ENCODE measurements at places on chromosomes 7 and 10.
A peak's percentile ranks its signal among the peaks of the same experiment; 100 is the strongest.

DNA sequence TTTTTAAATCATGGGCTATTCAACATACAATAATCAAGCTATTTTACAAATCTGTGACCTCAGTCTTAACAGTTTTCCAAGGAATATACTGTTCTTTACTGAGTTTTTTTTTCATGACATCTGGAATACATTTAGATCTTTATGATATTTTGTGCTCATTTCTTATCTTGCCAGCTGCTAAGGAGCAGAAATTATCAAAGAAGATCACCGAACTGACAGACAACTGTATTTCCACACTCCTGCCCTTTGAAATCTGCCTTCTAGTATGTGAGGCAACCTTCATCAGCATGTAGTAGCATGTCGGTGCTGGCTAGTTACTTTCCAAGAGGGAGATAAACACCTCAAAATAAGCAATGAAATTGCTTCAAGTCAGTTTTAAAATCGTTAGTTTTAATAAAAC lies 66.4 kb downstream of the NHLRC2 start:
- no peak for DNase-seq

DNA sequence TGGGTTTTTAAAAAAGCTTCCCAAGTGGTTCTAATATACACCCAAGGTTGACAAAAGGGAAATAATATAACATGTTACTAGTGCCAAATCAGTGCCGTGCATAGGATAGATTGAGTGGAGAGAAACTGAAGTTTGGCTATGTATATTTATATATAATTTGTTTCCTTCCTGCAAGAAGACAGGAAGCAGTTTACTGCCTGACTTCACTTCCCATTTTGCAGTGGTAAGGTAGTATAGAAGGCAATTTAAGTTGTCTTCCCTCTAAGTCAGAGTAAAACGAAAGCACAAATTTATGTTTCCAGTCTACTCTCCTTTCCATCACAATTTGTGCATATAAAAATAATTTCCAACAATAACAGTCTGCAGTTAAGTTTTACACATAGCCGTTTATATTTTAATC lies 3.4 kb upstream of the HYCC1 start:
- DNase-seq: no peak

GRCh38 chr7:66145400-66146104 lies 30.9 kb downstream of the CRCP start:
- peak; percentile 48 for DNase-seq

- DNase-seq: no peak
Measured at GRCh38 chr10:122325235-122325634, 49.3 kb upstream of the PLEKHA1 start.

GRCh38 chr7:139494835-139495579 lies 11.5 kb upstream of the KLRG2 start:
- no peak for DNase-seq

- peak; percentile 20 for DNase-seq
Measured at GRCh38 chr10:11823989-11824346, 812 bp downstream of the PROSER2 start.

DNA sequence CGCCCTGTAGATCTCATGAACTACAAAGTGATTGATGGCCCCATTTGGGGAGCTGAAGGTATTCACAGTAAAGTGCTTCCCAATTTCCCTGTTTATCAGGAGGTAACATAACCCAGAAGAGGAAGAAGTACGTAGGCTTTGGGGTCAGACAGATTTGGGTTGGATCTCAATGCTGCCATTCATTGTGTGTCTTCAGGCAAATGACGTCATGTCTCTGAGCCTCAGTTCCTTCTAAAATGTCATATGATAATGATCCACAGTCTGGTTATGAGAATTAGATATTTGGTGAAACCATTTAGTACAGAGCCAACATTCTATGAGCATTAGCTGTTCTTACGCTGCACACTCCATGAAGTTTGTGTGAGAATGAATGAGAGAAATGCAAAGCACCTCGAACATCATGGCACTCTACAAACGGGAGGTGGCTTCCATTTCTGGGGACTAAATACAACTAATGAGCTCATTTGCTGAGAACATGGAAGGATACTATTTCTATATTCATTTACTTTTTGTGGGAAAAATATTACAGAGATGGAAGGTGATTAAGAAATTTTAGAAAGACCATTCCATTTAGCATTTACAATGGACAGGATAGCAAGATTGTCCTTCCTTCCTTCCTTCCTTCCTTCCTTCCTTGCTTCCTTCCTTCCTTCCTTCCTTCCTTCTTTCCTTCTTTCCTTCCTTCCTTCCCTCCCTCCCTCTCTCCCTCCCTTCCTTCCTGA lies 13.8 kb upstream of the JCAD start:
- DNase-seq: no peak

DNA sequence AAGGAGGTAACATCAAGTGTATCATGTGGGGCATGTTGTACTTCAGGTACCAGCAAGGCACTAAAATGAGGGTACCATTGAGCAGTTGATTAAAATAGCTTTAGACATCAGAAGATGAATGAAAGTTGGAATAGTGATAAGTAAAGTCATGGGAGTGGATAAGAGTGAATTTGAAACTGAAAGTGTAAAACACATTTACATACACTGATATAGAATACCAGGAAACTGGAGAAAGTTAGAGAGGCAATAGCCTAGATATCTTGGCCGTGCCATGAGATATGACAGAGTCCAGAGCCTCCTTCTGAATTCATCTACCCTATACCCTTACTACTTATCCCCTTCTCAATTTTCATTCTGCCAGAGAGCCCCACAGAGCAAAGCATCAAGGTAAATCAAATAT lies 76.6 kb downstream of the GRM3 start:
- no peak for DNase-seq

GRCh38 chr7:109898-110556 lies 82.3 kb upstream of the FAM20C start:
- no peak for DNase-seq

DNA sequence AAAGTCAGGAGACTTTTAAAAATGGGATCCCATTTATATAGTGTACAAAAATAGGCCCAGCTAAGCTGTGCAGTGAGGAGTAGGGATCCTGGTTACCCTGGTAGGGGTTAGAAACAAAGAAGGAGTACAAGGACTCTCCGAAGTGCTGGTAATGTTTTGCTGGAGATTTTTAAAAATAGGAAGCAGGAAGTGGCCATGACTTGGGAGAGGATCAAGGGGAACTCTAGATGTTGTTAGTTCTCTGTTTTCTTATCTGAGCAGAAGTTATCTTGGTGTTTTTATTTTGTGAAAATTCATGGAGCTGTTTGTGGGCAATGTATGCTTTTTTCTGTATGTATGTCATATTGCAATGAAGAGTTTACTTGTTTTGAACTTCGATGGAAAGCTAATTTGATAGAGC lies 373.9 kb downstream of the SFMBT2 start:
- no peak for DNase-seq

GRCh38 chr10:24791084-24791726 lies 67.5 kb upstream of the ARHGAP21 start:
- DNase-seq: no peak

DNA sequence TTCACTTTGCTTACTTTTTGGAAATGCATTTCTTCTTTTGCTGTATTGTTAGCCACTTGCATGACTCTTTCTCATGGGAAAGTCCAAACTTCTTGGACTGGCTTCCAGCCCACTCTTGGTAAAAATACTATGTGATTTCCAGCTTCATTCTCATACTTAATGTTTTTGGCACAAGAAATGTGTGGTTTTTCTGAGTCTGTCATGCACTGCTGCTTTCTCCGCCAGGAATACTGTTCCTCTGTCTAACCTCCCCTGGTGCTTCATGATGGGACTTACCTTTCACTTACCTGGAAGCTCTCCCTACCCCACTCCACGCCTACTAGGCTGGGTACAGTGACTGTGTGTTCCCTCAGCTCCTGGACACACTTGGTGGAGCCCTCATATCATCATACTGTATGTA lies 18.7 kb downstream of the MGAM2 start:
- DNase-seq: no peak

- DNase-seq: no peak
Measured at GRCh38 chr10:120184547-120185337, 272.3 kb upstream of the PLPP4 start.

GRCh38 chr10:9294865-9295264 lies 1240.4 kb downstream of the GATA3 start:
- no peak for DNase-seq

DNA sequence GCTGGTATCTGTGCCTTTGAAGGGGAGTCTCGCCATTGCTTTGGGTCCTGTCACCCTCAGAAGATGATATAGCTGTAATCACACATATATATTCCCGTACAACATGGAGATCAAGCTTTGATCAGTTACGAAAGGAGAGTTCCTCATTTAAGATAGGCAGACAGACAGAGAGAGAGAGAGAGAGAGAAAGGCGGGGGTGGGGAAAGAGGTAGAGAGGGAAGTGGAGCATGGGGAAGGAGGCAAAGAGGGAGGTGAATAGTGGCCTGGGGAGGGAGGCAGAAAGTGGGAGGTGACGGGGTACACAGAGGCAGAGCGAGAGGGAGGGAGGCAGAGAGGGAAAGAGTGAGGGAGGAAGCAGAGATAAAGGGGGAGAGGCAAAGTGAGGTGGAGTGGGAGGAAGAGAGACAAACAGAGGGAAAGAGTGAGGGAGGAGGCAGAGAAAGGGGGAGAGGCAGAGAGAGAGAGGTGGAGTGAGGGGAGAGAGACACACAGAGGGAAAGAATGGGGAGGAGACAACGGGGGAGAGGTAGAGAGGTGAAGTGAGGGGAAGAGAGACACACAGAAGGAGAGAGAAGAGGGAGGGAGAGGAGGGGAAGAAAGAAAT lies 44.6 kb upstream of the C1QL3 start:
- DNase-seq: no peak

- DNase-seq: no peak
Measured at GRCh38 chr7:51374936-51375335, 58.3 kb upstream of the COBL start.

DNA sequence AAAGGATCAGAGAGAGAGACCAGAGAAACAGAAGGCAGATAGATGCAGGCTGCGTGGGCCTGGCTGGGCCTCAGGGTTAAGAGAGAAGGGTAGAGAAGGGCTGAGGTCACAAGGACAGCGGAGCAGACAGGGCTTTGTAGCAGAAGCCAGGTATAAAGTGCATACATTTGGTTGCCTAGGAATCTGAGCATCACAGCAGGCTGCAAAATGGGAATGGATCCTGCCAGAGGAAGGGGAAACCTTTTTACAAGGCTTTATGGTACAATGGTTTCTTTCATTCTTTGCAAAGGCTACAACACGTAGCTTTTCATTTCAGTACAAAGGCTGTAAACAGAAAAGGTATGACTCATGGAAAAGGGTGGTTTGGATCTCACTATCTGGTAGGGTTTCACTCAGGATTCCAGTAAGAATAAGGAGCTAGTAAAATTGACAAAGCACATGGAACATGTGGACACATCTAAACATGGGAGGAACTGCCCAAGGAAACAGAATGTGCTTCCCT lies 275.1 kb downstream of the DOCK4 start:
- DNase-seq: no peak

GRCh38 chr10:119303886-119304285 lies 96.5 kb downstream of the GRK5 start:
- DNase-seq: no peak

- no peak for DNase-seq
Measured at GRCh38 chr7:14286036-14286435, 296.6 kb upstream of the ETV1 start.

DNA sequence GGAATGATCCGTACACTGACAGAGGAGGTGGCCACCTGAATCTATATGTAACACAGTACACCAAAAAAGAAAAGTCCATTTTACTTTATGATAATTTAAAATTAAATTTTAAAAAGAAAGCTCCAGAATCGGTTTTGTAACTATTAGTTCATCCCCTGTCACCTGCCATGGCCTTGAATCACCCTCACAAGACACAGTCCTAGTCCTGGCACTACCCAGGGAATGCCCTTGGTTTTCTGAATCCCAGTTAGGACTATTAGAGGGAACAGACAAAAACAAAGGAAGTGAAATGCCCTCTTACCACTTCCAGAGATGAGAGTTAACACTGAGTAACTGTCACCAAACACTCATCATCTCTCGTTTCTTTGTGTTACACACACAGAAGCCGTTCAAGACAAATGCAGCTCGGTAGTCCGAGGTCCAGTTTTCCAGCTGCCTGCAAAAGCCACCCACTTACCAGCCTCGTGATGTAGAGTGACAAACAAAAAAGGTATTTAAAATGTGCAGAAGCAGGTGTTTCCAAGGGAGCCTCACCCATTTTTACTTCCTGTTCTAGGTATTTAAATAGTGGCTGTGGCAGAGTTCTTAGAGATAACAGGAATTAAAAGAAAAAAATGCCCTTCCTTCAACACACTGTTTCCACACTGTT lies 6.1 kb downstream of the PTPRN2 start:
- no peak for DNase-seq

GRCh38 chr7:50782375-50783208 lies at the start of gene GRB10:
Gene GRB10 (minus strand): TSS chr7:50782896. CDS start chr7:50732322, 50,574 bp downstream.
- DNase-seq: peak; percentile 84

GRCh38 chr7:12685550-12685949 lies 1.9 kb upstream of the ARL4A start:
- DNase-seq: no peak

DNA sequence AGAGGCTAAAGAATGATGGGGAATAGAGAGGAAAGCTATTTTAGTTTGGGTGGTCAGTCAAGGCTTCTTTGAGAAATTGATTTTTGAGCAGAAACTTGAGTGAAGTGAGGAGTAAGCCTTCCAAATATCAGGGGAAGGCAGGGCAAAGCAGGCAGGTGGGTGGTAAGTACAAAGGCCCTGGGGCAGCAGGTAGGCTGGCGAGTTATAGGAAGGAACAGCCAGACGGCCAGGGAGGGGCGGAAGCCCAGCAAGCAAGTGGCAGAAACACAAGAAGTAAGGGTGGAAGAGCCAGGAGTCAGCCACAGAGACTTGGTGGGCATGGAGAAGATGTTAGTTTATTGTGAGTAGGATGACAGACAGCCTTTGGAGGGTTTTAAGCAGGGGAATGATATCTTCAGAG lies 34.9 kb downstream of the VWA2 start:
- no peak for DNase-seq

DNA sequence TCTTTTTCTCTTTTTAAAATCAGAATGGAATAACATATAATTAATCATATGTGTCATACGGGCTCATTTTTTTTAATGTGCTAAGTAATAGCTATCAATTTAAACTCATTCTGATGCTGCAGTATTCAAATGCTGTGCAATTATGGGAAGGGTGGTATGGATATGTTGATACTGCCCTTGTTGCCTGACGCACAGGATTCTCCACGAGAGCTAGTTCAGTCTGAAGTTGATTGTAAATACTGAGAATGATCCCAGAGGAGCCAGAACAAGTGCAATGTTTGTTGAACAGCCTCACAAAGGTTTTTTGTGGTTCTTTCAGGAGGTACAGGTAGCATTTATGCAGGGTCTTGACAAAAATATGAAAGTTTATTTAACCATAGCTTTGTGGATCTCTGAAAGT lies 13.4 kb downstream of the NPY start:
- DNase-seq: no peak

GRCh38 chr10:67662415-67662814 lies 33.6 kb downstream of the CTNNA3 start:
- DNase-seq: no peak

DNA sequence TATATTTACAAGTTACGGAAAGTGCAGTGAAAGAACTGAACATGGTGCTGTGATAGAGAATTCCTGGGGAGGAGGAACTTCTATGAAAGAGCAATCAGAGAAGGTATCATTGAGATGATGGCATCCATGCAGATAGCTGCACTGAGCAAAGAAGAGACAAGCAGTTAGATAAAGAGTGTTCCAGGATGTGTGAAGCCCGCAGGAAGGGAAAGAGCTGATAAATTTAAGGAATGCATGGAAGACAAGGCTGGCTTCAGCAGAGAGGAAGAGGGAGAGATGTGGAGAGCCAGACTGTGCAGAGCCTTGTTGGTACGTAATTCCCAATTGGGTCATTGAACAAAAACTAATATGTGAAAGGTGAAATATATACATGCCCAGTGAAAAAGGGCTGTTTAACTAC lies 538.9 kb downstream of the INHBA start:
- DNase-seq: no peak

Data from GM03348 (cell line).